ENCODE measurements at places on chromosomes 12 and 14.

DNA sequence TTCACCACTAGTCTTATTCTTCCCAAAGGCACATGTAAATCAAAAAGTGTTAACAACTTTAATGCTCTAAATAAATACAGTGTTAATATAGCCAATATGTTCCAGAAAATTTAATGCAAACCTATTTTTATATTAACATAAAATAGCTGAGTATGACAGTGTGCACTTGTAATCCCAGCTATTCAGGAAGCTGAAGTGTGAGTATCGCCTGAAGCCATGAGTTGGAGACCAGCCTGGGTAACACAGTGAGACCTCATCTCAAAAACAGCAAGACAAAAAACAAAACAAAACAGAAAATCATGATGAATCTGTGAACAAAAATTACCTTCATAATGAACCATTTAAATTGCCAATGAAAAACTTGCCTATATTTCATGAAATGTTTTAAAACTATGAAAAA lies 798.9 kb downstream of the SLC6A15 start:
- DNase-seq, result no peak

- DNase-seq, result no peak
These were observed 190.1 kb upstream of the SYT1 start for GRCh38 chr12:78674311-78675090.

- peak; percentile 9 for DNase-seq
These were observed 163.4 kb downstream of the SAMD4A start for GRCh38 chr14:54730156-54730961.

DNA sequence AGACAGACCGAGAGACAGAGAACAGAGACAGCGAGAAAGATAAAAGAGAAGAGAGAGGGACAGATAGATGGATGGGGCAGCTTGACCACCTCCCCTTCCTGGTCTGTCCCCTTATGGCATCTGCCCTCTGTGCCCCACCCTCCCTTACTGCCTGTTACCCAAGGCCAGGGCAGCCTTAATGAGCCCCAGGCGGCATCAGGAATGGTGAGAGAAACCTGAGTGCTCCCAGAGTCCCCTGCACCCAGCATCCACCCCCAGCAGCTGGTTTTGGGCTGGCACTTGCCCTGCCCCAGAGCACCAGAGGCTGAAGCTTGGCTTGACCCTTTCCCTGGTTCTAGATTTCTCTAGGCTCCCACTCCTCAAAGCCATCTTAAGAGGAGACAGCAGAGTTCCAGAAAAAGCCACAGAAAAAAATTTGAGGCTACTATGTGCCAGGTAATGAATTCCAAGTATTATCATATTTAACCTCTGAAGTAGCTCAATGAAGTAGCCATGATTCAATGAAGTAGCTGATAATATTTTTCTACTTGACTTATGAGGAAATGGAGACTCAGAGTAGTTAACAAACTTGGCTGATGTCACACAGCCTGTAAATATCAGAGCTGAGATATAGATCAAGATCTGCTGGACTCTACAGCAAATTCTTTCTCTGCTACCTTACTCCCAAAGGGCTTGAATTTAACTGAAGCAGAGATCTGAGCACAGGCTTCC lies 2.0 kb upstream of the ZNF385A start:
- no peak for DNase-seq

- no peak for DNase-seq
These were observed 20.1 kb upstream of the OR6J1 start for GRCh38 chr14:22664261-22664660.

- no peak for DNase-seq
These were observed 116.3 kb downstream of the GLT1D1 start for GRCh38 chr12:128969480-128970055.

GRCh38 chr14:65502676-65503124 lies 90.2 kb downstream of the FUT8 start:
- DNase-seq, result no peak

DNA sequence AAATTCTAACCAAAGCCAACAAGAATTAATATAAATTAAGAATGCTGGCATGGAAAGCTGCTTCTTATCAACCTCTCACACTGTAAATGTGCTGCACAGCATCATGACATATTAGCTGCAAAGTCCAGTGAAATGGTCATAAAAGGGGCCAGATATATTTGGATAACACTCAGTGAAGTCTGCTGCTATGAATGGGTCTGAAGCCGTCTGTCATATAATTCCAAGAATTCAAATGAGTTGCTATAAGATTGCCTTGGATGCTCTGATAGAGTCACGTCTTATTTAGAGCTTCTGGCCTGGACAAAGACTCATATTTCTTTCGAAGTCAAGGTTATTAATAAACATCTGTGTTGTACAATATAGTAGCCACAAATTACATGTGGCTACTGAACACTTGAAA lies 54.3 kb upstream of the OVCH1 start:
- DNase-seq, result no peak

GRCh38 chr14:67567654-67568053 lies 32.4 kb downstream of the PIGH start:
- no peak for DNase-seq

DNA sequence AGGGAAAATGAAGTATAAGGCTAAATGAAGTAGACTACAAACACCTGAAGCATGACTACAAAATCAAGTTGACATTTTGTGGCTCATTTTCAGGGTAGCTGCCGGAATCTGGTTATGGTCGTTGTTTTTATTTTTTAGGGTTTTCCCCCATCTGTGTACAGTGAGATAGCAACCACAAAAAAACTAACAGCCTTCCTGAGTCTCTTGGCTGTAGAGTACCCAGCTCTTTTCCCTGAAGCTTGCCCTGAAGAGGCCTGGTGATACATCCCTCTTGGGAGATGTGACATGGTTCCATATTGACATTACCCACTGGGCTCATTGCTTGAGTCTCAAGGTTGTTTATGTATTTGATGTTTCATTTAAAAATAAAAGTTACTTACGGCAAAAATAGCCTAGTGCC lies 424.0 kb downstream of the ZFP36L1 start:
- no peak for DNase-seq

GRCh38 chr14:103074729-103075367 lies 9.2 kb upstream of the LBHD2 start:
- DNase-seq, result peak; percentile 18

DNA sequence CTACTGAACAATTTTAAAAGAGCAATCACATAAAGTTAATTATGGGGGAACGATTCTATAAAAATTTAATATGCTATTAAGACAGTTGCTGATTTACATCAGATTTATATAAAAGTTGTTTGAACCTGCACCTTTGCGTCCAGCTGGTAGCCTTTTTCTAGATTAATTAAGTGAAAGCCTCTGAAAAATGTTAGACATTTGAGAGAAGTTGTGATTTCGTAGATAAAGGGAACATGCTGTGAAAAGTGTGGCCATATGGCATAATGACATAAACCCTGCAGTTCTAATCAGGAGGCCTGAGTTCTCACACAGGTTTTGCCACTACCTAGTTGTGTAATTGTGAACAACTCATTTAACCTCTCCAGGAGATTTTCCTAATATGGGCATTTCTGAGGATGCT lies 187.2 kb downstream of the TMTC2 start:
- no peak for DNase-seq

DNA sequence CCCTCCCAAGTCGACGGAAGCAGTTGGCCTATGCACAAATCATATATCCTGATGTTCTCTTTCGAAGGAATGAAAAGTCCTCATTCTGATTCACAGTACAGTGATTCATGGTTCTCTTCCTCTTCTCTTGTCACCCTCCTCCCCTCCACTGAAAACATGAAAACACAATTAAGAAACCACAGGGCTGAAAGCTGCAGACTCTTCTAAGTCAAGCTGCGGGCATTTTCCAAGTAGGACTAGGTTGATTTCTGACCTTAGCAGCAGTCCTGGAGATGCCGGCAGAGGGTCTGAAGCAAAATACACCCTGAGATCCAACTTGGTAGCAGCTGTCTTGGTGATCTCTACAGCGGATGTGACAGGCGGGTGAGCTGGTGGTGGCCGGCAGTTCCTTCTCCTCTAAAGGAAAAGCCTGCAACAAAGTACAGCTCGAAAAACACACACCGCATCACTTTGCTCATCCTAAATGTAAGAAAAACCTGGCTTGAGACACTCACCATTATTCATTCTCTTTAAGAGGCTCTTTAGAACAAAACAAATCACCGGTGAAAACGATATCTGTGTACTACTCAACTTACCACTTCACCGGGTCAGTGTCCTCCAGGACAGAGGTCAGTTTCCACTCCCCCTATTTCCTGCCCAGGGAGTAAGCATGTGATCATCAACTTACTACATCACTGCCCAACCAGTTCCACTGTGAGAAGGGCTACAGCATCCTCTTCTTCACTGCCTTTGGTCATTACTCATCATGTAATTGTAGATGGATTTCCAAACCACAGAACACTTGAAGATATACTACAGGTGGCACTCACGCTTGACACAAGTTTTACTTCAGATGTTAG lies 6.0 kb downstream of the TMCC3 start:
- DNase-seq, result peak; percentile 8

GRCh38 chr14:31286456-31287293 lies 79.1 kb upstream of the HECTD1 start:
- peak; percentile 18 for DNase-seq

GRCh38 chr12:49796606-49797448 lies 31.4 kb downstream of the NCKAP5L start:
- no peak for DNase-seq

- no peak for DNase-seq
These were observed 240.8 kb upstream of the TMPO start for GRCh38 chr12:98274430-98275130.

DNA sequence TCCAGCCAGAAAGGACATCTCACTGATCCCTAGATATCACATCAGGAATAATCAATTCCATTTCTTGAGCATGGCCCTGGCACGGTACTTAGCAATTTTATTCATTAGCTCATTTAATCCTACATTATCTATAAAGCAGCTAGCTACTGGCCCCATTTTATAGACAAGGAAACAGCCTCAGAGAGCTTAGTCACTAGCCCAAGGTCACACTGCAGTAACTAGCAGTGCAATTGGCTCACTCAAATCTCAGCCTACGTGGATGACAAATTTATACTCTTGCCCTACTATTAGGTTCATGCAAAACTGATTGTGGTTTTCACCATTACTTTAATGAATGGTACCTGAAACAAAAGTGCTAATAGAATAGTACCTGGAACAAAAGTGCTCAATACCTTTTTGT lies 41.7 kb downstream of the NUAK1 start:
- no peak for DNase-seq

DNA sequence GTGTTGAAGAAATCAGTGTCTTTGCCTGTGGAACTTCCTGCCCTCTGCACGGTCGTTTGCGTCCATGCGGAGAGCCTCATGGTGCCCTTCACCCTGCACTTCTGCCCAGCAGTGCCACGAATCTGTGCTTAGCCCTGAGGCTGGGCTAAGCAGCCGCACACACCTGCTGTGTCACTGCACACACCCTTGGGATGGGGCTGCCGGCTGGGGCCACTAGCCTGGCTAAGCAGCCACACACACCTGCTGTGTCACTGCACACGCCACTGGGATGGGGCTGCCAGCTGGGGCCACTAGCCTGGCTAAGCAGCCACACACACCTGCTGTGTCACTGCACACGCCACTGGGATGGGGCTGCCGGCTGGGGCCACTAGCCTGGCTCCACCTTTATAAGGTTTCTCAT lies 188.5 kb downstream of the KIF26A start:
- DNase-seq, result no peak

DNA sequence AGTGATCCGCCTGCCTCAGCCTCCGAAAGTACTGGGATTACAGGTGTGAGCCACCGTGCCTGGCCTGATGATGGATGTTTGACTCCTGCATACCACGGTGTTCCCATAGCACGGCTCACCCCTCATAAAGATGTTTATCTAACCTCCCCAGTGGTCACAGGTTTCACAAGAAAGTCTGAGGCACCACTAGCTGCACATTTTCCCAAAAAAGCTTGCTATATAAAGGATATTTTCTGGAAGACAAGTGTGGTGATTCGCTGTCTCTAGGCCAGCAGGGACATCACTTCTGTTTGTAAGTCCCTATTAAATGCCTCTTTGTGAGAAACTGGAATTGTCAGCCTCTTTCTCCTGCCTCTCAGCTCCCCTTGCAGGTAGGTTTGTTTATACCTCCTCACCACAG lies 18.3 kb downstream of the PLEK2 start:
- DNase-seq, result no peak

- DNase-seq, result no peak
These were observed 8.5 kb upstream of the BCL7A start for GRCh38 chr12:122013136-122013535.

DNA sequence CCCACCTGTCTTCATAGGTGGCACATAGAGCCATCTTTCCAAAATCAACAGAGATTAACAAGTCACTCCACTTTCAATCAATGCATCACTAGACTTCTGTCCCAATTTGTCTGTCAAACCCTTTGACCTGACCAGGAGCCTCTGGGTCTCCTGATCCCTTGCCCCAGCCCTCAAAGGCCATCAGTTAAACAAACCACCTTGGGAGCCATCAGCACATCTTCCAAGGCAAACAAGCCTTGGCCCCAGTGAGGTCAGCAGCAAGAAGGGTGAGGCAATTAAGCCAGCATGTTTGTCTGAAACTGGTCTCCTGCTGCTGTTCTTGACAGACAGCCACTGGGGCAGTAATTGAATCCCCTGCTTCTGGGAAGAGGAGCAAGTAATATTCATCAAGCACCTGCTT lies 742.8 kb upstream of the TBX3 start:
- no peak for DNase-seq

GRCh38 chr12:132602572-132603239 lies 7.7 kb downstream of the LRCOL1 start:
- DNase-seq, result no peak

DNA sequence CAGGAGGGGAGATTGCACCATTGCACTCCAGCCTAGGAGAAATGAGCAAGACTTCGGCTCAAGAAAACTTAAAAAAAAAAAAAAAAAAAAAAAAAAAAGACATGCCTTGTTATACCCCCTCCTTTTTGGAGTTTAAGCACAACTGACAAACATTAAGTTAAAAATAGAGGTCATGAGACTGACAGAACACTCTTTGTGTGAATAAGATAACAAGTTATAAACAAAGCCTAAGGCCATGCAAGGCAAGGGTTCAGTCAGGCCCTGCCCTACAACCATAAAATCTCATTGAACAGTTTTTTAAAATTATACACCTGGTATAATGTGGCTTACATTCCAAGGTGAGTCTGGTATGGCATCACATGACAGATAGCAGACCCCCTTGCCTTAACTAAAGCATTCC lies 39.3 kb downstream of the TSPAN19 start:
- no peak for DNase-seq

DNA sequence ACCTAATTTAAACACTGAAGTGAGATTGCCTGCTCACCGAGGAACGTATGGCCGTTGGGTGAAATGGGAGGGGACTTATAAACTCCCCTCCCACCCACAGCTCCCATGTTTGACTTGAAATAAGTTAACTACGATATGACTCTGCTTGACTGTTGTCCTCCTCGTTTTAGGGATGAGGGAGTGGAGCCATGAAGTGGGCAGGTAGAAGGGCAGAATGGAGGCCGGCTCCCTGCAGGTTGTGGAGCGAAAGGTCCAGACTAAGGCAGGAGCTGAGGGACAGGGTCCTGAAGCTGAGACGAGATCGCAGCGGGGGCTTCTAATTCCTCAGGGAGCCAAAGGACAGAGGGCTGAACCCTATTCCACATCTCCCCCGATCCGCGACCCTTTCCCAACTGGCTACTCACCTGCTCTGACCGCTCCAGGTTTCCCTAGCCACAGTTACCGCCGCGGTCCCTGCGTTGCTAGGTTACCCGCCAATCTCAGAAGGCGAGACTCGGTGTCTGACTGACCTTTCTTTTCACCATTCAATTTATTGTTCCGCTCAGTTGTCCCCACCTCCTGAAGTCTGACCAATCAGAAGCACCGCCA lies 577 bp upstream of the TPCN1 start:
- no peak for DNase-seq

Data from CD4-positive, alpha-beta T cell treated with Interleukin-17A for 4 hours (primary cell).